A375 (cell line): ENCODE measurements at places on chromosomes 12 and 14. TPM values are rescaled to one million over a fixed set of nuclear protein-coding genes. Genes with fewer than 3 reads are reported as not detected.

Gene DEGS2
- not detected in 2 replicates for total RNA-seq

Gene RPL10L
- total RNA-seq, result 0.19 TPM in 1 of 2 replicates, not detected in the other

Gene PCED1B
- 3.4 and 7.2 TPM in 2 replicates for total RNA-seq

Gene TAS2R20
- total RNA-seq, result 0.24 and 0.91 TPM in 2 replicates

Gene CCDC197
- not detected in 2 replicates for total RNA-seq
